ENCODE measurements at places on chromosomes 1 and 21.

DNA sequence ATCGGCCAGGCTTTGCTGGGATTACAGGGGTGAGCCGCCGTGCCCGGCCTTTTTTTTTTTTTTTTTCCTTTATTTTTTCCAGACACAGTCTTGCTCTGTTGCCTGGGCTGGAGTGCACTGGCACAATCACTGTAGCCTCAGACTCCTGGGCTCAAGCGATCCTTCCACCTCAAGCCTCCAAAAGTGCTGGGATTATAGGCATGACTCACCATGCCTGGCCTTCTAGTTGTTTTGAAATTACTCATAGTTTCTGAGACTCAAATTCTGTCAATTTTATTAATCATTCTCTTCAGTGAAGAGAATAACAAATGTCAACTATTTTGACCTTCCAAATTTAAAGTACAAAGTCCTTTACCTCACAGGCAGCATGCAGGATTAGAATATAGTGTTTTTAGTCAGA lies 374.5 kb downstream of the PLA2G4A start:
- DNase-seq: no peak

DNA sequence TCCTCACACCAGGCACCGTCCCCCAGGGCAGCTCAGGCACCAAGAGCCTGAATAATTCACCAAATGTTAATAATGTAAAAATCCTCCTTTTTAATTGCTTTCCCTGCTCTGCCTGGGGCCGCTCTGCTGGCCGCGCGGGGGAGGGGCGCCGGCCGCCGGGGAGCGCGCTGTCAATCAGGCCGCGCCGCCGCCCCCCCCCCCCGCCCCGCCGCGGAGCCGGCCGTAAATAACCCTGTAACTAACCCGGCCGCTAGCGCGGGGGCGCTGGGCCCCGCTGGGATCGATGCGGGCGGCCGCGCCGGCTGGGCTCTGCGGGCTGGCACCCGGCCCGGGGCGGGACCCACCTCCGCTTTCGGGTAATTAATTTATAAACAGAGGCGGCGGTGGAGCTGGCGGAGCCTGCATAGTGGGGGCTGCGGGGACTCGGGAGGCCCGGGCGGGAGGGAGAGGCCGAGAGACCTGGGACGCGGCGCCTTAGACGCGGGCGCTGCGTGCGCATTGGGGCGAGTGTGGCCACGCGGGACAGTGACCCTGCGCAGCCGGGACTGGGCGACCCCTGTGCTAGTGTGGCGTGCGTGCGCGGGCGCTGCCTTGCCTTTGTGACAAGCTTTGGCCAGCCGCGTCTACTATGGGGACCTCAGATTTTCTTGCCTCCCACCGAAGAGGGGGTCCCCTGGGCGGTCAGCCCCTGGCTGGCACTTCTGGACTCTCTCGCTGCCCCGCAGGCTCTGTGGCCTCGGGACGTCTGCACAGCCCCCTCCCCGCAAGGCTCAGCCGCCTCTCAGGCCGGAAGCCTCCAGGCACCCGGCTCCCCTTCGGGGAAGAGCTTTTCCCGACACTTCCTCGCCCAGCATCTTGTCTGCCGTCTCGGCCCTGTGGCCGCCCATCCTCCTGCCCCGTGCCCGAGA lies 16.6 kb downstream of the SAMD11 start:
- DNase-seq: no peak

GRCh38 chr1:200226268-200226968 lies 183.4 kb downstream of the ZNF281 start:
- no peak for DNase-seq

DNA sequence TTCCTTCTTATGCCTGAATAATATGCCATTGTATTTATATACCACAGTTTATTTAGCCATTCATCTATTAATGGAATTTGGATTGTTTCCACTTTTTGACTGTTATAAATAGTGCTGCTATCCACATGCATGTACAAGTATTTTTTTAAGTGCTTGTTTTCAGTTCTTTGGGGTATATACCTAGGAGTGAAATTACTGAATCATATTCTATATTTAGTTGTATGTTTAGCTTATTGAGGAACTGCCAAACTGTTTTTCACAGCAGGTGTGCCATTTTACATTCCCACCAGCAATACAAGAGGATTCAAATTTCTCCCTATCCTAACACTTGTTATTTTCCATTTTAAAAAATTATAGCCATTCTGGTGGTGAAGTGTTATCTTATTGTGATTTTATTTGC lies 7.6 kb upstream of the HJV start:
- no peak for DNase-seq

GRCh38 chr1:240426051-240426450 lies 185.9 kb downstream of the GREM2 start:
- no peak for DNase-seq

GRCh38 chr21:39430457-39430856 lies 15.1 kb downstream of the LCA5L start:
- DNase-seq: no peak

DNA sequence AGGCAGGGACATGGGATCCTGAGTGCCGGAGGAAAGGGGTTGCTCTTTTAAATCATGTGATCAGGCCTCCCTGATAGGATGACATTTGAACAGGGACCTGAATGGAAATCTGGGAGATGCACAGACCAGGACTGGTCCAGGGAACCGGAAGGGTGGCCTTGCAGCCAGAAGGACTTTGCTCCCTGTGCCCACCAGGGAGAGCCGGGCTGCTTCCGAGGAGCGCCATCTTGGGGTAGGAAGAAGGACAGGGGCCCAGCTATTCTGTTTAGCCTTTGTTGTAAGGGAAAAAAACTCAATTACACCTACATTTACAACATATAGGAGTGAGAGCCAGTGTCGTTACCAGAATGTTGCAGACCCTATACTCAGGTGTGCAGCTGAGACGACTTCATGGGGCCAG lies 5.5 kb downstream of the KLHDC7A start:
- no peak for DNase-seq

GRCh38 chr21:43759651-43760050 lies 16.5 kb downstream of the CSTB start:
- DNase-seq: no peak

DNA sequence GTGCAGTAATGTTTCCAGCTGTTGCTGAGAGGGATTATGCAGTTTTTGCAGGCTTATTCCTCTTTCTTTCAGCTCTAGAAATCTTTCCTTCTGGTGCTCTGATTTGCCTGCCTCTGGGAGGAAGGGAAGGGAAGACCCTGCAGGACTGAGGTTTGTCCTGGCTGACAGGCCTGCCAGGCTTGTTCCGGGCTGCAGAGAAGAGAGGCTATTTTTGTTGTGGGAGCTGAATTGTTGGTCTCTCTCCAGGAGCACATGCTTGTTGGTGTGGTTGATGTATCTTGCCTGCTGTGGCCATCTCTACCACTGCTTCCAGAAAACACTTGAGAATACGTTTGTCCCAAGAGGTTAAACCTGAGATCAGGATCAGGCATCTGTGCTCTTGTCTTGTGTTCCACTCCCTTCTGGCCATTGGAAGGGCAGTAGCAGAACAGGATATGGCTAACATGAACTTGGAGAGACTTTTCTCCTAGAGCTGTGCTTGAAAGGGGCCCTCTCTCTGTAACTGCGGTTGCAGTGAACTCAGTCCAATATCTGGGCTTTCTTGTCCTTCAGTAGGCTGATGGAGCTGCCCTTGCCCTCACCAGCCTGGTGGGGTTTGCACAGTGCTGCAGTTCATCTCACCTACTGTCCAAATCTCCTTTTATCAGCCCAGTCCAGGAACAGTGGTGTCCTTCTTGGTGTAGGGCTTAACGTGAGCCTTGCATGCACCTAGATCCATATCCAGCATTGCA lies 21.5 kb upstream of the SLC25A34 start:
- DNase-seq: no peak

DNA sequence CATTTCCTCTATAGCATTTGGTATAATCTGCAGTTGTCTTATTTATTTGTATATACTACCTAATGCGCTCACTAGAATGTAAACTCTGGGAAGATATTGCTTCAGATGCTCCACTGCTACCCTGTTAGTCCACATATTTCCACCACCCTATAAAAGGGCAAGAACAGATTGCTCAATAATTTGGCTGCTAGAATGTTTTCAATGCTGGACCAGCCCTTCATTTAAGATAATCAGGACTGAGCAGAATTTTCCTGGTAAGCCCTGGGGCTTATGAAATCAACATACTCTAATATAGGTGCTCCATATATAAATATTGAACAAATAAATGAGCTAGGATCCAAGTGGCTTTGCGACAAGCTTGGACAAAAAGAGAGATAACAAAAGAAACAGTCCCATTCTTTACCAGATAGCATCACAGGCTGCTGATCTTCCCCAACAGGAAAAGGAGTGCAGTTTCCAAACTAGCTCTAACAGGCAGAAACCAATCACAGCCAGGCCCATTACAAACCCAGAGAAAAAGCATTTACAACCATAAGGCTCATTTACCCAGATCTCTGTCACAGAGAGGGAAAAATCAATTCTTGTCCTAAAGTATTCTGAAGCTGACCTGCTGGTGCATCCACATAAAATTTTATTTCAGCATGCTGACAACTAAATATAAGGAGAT lies 8.3 kb downstream of the BCAR3 start:
- no peak for DNase-seq

DNA sequence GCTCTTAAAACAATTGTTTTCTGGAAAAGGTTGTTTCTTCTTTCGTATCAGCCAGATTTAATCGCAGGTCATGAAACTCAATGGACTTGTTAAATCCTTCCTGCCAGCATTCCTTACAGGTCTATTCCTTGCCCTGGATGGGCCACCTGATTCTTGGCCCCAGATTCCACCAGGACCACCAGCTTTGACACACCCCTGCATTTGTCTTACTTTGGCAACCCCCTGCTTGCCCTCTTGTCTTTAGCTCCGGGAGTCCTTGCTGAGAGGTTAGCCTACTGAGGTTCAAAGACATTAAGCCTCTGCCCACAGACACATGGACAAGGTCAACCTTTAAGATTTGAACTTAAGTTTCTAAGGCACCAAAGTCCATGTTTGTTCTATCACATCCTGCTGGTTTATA lies 27.1 kb upstream of the DAB1 start:
- no peak for DNase-seq

DNA sequence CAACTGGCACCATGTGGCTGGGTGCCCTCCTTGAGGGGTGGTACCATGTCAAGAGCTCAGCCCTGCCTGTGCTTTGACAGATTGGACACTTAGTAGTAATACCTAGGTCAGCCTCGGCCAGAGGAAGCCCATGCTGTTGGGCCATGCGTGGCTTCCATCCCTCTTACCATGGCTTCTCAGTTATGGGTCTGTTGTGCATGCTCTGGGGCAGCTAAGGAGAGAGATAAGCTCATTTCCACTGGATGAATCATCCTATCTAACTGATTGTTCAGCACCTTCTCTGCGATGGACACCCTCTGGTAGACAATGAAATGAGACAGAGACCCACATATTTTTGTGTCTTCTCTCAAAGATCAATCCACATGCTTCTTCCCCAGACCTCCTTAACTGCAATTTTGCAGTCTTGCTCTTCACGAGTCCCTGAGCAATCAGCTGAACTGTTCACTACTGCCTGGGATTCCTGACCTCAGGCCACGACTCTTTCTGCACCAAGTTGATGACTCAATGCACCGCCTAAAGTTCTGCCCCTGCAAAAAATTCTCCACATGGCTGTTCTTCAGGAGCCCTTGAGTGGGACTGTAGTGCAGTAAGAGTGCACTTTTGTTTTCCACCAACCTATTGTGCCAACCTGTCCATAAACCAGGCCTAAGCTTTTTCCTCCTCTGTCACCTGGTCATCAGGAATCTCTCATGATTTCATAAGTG lies 6.9 kb upstream of the TRIM62 start:
- DNase-seq: no peak

DNA sequence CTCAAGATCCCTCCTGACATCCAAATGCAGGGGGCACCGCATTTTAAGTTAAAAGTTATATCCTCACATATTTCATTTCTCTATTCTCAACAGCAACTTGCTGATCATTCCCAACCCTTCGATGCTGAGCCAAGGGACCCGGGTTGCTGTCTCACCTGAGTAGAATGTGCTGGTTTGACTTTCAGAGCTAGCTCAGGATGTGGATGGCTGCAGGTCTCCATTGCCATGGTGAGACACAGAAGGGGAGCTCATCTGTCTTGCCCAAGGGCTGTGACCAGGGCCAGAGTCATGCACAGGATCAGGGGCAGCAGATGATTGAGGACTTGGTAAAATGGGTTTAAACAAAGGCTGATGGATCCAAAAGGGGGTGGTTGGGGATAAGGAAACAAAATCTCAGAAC lies 112.1 kb downstream of the HMGB4 start:
- no peak for DNase-seq

- DNase-seq: no peak
Observed at GRCh38 chr1:34994878-34995277, 9.7 kb upstream of the TMEM35B start.

GRCh38 chr1:168312718-168313604 lies 32.3 kb downstream of the TBX19 start:
- no peak for DNase-seq

DNA sequence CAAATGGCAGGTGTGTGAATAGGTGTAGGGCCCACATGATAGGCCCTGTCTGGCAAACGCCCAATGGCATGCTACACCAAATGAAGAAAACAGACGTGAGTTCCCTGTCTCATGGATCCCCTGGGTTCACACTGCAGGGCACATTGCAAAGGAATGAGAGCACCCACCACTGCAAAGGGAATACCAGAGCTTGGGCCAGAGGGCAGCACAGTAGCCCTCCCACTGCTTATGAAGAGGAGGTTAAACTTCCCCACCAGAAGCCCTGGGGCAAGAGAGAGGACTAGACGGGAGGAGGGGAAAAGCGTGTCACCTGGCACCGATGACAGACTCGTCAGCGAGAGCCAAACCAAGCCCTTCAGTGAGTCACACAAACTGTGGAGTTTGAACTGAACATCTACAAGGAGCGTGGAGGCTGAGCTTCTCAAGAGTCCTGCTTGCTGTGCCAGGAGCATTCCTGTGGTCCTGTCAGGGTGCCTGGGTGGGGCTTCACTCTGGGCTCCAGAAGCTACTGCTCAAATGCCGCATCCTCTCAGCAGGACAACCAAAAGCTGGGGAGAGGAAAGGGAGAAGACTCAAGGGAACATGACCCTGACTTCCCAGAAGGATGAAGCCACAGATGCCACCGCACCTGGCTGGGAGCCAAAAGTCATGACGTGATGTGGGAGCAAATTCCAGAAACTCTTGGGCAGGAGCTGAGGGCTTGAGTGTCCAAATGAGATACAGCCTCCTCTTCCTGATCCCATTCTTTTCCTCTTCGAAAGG lies 61.1 kb downstream of the TOMM20 start:
- DNase-seq: peak; percentile 89

GRCh38 chr1:93331412-93331811 lies 14.3 kb upstream of the DR1 start:
- DNase-seq: no peak

GRCh38 chr1:205346956-205347574 lies 9.7 kb downstream of the KLHDC8A start:
- peak; percentile 50 for DNase-seq

GRCh38 chr1:43345120-43345519 lies 7.5 kb downstream of the MPL start:
- no peak for DNase-seq

DNA sequence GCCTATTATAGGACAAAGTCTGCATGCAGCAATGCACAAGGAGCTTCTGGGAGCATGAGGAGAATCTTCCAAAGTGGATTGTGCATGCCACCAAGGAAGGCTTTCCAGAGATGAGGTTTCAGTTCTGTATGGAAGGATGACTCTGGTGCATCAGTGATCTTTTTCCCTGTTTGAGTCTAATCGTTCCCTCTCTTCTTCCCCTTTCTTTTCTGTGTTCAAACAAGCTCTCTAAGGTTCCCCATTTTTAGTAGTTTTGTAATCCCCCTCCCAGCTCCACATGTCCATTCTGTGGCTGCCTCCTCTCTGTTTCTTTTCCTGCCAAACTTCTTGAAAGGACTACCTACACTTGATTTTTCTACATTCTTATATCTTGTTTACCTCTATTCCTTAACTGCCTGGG lies 43.3 kb upstream of the USP25 start:
- DNase-seq: no peak

Measured in NCI-H2029 treated with DMSO at 0.1 percent for 48 hours (cell line).